ENCODE measurements at places on chromosomes 13 and 19. TPM values are rescaled to one million over a fixed set of nuclear protein-coding genes. Genes with fewer than 3 reads are reported as not detected.

Gene RYR1
- total RNA-seq, result 1.7 TPM

Gene KLK15
- 4.5 TPM for total RNA-seq

Gene ATP4B
- total RNA-seq, result not detected

Gene KLF1
- not detected for total RNA-seq

Gene SLC1A5
- total RNA-seq, result 145 TPM

Gene KL
- 2.0 TPM for total RNA-seq

Gene ZNF554
- total RNA-seq, result 4.3 TPM

Gene FPR2
- total RNA-seq, result not detected

Gene PRRG2
- total RNA-seq, result 26.1 TPM

Gene RFPL4A
- not detected for total RNA-seq

Gene BEST2
- 207 TPM for total RNA-seq

Gene PSG11
- total RNA-seq, result not detected
